ENCODE measurements at places on chromosomes 13 and 19. TPM values are rescaled to one million over a fixed set of nuclear protein-coding genes. Genes with fewer than 3 reads are reported as not detected.

GRCh38 chr19:16585094-16585801 lies 13.0 kb upstream of the SLC35E1 start:
- H3K4me1 ChIP-seq = peaks cover 40% of the 10 kb centered on the region
- no peaks in the 10 kb centered on the region for H3K36me3 ChIP-seq
- no peak for DNase-seq
- H3K27me3 ChIP-seq = no peaks in the 10 kb centered on the region
- no peak overlapping the region for H3K27ac ChIP-seq

Gene ZNF71
- total RNA-seq = 9.3 TPM

DNA sequence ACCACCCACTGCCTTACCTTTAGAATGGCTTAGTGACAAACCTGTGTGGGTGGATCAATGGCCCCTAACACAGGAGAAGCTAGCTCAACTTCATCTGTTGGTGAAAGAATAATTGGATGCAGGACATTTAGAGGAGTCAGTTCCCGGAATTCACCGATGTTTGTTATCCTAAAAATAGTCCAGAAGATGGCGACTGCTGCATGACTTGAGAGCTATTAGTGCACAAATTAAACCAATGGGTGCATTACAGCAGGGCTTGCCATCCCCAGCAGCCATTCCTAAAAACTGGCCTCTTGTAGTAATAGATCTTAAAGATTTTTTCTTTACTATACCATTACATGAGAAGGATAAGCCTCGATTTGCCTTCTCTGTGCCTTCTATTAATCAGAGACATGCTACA lies 46.8 kb upstream of the ZNF726 start:
- no peak overlapping the region for H3K27ac ChIP-seq
- H3K36me3 ChIP-seq = no peaks in the 10 kb centered on the region
- no peaks in the 10 kb centered on the region for H3K4me1 ChIP-seq

DNA sequence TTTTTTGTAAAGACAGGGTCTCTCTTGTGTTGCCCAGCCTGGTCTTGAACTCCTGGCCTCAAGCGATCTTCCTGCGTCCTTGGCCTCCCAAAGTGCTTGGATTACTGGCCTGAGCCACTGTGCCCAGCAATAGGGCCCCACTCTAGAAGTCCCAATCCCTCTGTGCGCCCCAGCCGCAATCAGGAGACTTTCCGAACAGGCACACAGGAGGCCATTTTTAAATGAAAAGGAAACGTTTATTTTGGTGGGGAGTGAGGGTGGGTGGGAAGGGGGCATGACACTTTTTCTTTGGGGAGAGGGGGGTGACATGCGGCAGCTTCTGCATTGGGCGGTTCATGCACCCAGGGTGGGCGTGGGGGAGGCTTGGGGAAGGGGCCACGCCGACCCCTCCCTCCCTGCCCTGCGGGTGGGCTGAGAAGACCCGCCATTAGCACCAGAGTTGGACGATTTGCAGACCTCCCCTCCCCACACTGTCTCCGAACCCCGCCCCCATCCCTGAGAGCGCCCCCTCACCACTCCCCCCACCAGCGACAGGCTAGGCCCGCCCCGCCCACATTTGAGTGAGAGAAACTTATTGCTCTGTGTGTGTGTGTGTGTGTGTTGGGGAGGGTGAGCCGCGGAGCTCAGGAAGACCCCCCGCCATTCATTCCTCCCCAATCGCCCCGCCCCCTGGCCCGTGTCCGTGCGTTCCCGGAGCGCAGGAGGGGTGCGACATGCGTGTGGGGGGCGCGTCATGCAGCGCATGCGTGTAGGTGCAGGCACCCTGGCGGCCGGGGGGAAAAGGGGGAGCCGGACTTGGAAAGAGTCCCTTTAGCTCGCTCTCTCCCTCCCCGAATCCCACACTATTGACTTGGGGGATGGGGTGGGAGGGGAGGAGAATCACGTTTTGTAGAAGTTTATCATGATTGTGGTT lies 17.2 kb downstream of the KCNC3 start:
- H3K4me3 ChIP-seq = no peak overlapping the region
- no peak overlapping the region for H3K27ac ChIP-seq
- peaks cover 41% of the 10 kb centered on the region for H3K27me3 ChIP-seq
- no peak for DNase-seq
- no peaks in the 10 kb centered on the region for H3K4me1 ChIP-seq

Gene SRRM5
- total RNA-seq = not detected

Gene OVOL3
- not detected for total RNA-seq

Gene SSC5D
- 1.7 TPM for total RNA-seq

Measured in IMR-90 (cell line).